ENCODE measurements at places on chromosomes 1 and 21.

DNA sequence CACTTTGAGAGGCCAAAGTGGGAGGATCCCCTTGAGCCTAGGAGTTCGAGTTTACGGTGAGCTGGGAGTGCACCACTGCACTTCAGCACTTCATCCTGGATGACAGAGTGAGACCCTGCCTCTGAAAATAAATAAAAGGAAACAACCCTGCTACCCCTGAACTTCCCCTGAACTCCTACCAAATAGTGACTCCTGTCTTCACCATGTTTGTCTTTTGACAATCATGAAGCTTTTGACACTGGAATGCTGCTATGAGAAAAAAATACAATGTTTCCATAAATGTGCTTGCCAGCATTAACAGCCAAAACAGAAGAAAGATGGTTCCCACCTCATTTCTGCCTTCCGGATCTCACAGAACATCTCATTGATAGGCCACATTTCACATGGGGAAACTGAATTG lies 10.4 kb downstream of the ZBTB8A start:
- DNase-seq: no peak

- DNase-seq: no peak
These were observed 3.7 kb downstream of the PTPN14 start for GRCh38 chr1:214547747-214548146.

- no peak for DNase-seq
These were observed 5.7 kb downstream of the LRRC71 start for GRCh38 chr1:156926175-156926574.

- DNase-seq: no peak
These were observed 209.8 kb downstream of the PTPRC start for GRCh38 chr1:198848649-198849048.

- peak; percentile 29 for DNase-seq
These were observed at the start of gene TMEM63A for GRCh38 chr1:225881959-225882693. Gene TMEM63A, minus strand, starts transcription at chr1:225882380. Its CDS starts 4,800 bp downstream, at chr1:225877580.

DNA sequence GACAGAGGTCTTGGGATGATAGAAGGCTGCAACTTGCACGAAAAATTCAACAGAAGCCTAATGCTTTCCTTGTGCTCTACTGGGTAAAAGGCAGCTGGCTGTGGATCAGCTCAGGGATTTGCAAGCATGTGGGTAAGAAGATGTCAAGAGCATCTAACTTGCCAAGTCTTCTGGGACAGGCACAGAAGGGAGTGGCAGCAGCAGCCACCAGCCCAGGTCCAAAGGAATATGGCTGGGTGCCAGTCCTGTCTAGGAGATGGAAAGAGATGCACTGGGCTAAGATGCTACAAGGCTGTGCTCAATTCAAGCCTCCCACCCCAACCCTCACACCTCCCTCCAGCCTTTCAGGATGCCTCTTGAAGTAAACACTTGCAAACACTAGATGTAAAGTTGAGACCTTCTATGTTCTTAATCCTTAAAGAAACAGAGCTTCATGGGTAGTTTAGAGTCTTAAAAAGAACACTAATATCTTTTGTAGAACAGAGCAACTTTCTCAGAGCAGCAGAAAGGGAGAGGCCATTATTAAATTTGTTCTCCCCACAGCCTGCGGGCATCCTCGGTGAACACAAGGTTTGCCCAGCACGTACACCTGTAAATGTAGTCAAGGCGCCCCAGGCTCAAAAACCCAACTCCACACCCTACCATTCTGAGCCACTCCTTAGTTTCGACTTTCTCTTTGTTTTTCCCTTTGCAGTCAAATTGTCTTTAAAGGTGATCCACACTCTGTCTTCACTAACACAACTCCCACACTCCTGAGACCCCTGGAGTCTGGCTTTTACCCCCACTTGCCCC lies 64.6 kb upstream of the BCAR3 start:
- no peak for DNase-seq

- DNase-seq: peak; percentile 44
These were observed 339 bp upstream of the RNPC3 start for GRCh38 chr1:103525114-103525606.

DNA sequence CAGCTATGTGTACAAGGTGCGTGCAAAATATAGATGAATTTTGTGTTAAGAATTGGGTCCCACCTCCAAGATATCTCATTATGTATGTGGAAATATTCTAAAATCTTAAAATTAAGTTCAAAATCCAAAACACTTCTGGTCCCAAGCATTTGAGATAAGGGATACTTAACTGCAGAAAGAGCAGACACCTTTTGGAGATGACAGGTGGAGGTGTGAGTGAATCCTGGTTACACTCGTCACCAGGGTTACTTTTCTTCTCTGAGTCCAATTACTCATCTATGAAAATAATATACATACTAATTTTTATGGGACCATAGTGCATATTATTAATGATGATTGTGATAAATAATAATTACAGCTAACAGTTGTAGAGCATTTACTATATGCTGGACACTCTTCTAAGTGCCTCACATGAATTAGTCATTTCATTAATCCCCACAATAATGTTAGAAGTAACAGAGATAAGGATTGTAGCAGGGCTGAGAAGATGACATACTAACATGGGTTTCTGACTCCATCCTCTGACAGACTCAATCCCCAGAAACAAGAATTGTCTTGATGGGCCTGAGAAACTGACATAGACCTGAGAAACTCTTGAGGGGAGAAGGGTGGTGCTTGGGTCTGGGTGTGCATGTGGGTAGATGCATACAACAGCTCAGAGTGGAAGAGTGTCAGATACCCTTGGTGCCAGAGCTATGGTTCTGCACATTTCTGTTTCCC lies 8.3 kb upstream of the FASLG start:
- DNase-seq: no peak

- no peak for DNase-seq
These were observed 3.1 kb downstream of the CLIC6 start for GRCh38 chr21:34671891-34672290.

DNA sequence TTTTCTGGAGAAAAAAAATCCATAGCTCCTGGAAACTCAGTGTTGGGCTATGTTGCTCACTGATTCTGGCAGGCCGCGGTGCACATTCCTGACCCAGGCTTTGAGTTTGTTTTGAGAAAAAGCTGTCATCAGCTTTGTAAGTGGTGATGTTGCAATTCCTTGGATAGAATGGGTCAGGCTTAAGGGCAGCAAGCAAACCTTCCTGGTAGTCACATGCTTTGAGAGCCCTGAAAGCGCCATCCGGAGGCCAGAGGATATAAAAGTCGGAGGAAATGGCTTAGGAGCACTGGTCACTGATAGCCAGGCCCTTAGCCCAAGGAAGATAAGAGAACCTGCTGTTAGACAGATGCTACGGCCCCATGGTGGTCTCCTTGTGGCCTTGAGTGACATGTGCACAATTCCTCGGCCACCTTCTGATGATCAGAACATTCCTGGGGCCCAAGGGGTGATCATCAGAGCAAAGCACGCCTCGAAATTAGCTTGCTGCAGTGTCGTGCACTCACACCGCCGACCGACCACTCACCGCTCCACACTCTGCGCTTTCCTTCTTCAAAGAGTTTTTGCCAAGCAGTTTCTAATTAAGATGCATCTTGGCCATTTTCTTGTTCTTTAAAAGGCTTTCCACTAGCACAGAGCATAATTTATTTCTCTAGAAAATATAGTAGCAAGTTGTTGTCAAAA lies 78.6 kb downstream of the MAN1C1 start:
- no peak for DNase-seq

DNA sequence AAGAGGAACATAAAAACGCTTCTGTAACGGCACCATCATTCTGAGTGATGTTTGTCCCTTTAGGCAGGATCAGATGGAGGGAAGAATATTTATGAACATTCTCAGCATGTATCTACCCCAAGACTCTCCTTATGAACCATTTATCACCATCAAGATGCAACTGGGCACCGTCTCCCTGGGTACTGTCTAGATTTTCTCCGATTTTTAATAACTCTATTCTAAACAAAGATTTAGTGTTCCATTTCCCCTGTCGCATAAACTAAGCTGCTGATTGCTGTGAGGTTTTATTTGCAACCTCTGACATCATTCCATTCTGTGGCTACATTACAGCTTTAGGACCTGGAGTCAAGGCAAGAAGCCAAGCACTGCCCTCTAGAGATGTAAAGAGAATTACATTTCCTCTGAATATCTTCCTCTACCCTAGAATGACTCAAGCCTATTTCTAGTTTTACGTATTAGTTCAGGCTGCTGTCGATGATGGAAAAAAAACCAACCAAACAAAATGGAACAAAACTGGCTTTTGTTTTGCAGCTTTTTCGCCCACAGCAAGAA lies 130.1 kb upstream of the MAP1LC3C start:
- no peak for DNase-seq

GRCh38 chr1:178093951-178094738 lies at the start of gene RASAL2:
Gene RASAL2, plus strand, starts transcription at chr1:178094104. Its CDS starts 389 bp downstream, at chr1:178094493.
- no peak for DNase-seq

DNA sequence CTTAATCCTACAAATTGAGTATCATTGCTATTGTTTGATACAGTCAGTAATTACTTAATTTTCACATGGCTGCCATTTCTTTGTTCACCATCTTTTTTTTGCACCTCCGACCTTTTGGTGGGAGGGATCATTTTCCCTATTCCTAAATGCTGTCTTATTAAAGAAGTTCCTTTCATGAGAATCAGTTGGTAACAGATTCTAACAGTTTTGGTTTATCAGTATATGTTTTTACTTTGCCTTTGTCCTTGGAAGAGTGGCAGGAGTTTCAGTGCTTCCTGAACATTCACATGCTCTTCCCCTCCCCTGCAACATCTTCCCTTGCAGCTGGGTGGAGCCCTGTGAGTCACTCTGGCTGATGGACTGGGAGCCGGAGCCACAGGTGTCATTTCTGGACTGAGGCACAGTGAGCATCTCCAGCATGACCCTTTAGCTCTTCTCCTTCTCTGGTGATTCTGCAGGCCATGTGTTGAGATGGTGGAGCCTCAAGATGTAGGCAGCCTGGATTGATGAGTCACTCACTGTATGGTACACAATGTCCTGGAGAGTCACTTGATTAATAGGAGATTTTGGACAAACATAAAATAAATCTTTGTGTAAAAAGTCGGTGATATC lies 217.7 kb downstream of the URB2 start:
- no peak for DNase-seq

GRCh38 chr1:2530513-2531361 lies 674 bp upstream of the HES5 start:
- no peak for DNase-seq

- no peak for DNase-seq
These were observed 88.5 kb upstream of the DEPDC1 start for GRCh38 chr1:68585351-68585750.

DNA sequence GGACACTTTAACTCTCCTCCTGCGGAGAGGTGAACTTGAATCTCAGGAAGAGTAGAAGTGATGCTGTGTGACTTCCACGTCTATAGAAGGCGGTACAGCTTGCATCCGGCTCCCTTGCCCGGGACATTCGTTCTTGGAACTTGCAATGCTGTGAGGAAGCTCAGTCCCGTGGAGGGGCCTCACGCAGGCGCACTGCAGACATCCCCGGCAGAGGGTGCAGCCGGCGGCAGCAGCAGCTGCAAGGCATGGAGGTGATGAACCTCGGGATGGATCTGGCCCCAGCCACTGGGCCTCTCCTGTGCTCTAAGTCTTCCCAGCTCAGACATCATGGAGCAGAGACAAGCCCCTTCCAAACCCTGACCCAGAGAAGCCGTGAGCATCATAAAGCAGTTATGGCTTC lies 61.8 kb upstream of the SOD1 start:
- no peak for DNase-seq

DNA sequence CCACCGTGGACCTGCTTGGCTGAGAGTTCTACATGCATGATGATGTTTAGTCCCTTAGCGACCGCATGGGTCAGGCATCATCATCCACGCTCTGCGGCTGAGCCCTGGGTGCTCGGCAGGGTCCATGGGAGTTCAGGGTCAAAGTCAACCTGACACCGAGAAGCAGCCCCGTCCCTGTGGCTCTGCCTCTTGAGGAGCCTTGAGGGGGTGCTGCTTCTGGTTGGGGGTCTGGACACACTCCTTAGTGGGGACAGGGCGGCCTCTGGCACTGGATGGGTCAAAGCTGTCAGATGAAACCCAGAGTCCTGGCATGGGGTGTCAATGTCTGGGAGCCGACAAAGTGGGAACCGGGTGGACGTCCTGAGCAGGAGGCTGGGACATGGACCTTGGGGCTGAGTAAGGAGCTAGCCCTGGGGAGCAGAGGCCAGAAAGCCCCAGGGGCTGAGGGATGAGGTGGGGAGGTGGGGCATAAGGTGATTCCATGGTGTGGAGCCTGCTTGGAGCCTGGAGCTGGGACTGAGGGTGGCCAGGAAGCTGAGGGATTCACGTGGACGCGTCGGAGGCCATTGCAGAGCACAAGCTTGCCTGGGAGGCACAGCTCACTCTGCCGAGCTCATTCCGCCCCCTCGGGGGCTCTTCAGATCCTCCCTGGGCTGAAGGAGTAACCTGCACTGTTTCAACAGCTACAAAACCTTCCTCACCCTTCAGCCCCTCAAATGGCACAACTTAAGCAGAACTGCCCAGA lies 53.9 kb downstream of the UMODL1 start:
- DNase-seq: no peak

- no peak for DNase-seq
These were observed 30.2 kb downstream of the LPAR3 start for GRCh38 chr1:84862810-84863251.

GRCh38 chr21:39386194-39386593 lies 37.3 kb upstream of the HMGN1 start:
- no peak for DNase-seq

- DNase-seq: no peak
These were observed 53.8 kb downstream of the ROR1 start for GRCh38 chr1:63827411-63828321.

DNA sequence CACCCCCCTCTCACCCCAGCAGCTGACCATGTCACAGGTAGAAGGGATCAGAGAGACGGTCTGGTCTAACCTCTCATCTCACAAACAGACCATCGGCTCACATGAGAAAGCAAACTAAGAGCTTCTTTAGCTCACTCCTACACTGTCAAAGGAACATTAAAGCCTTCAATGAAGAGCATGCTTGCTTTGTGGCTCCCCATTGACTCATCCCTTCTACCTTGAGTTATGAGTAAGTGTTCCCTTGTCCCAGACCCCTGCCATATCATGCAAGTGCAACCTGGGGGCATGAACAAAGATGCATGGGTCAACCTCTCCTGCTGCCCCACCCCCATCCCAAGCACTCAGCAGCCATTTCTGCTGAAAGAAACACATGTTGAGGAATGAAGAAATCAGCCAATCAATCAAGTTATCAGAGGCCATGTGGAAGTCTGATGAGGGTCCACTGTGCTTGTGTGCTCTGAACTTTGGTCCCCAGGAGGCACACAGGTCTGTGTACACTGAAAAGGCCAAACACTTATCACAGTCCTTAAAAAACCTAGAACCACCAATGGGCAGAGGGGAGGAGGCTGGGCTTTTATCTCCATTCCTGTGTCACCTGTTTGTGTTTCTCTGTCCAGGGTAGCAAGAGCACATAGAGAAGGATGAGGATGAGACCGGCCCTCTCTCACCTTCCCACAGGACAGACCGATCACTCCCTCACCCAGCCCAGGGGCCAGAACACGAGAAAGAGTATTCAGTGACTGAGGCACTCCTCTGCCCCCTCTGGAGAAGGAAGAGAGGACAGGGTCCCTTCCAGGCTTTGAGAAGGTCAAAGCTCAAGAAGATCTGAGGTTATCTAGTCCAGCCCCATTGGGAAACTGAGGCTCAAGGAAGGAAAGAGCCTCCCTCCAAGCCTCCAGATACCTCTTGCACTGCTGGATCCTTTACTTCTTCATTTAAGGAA lies 9.5 kb downstream of the ETNK2 start:
- DNase-seq: no peak

All from SW 1271 (cell line).